Fibroblast of skin of left biceps (primary cell): ENCODE measurements at places on chromosomes 2 and 18.

GRCh38 chr2:71853858-71854257 lies 293.8 kb downstream of the CYP26B1 start:
- DNase-seq = no peak

GRCh38 chr2:236286873-236287545 lies 22.8 kb upstream of the ASB18 start:
- DNase-seq = no peak

- no peak for DNase-seq
These were observed 20.7 kb upstream of the GYPC start for GRCh38 chr2:126635281-126635680.

DNA sequence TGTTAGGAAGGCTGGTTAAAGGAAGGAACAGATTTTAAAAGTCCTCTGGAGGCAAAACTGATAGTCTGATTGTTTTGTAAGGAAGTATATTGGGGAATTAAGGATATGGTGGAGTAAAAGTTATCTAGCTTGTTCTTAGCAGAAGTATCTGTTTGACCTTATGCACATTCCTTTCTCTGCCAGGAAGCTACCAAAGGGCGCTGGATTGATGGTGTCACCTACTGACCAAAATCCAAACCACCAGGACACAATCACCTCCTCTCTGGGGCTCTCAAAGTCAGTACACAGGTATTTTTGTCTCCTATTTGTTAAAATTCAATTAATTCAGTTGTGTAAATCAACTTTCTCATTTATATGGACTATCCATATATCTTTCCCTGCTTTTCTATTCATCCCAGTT lies 484.5 kb downstream of the NUP35 start:
- DNase-seq = no peak

DNA sequence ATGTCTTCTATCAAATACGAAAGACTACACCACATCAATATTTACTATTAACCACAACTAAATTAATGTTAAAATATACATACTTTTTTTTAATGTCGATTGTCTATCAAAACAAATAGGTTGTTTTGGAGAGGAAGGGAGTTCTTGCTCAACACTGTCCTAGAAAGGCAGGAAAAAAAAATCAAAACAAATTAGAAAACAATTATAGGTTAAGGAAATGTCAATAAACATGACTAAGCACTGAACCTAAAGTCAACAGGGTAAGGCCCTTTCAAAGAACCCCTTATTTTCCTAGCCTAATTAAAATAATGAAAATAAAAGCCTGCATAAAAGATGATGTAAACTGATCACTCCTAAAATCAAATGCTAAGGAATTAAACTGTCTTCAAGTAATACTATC lies 2.8 kb downstream of the CEP76 start:
- no peak for DNase-seq

DNA sequence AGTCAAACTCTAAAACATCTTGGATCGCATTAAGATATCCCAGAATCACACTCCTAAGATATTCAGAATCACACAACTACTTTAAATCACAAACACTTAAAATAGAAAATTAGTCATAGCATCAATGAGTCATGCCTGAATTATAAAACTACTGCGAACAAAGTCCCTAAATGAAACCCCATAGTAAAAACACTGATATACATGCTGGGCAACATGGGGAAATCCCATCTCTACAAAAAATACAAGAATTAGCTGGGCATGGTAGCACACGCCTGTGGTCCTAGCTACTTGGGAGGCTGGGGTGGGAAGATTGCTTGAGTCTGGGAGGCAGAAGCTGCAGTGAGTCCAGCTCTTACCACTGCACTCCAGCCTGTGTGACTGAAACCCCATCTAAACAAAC lies 101.7 kb downstream of the COBLL1 start:
- DNase-seq = no peak

- no peak for DNase-seq
These were observed 401.8 kb downstream of the KCNJ3 start for GRCh38 chr2:155100261-155100660.

- DNase-seq = no peak
These were observed 254.3 kb downstream of the CAMKMT start for GRCh38 chr2:44615950-44616518.
